Fibroblast of pulmonary artery (primary cell): ENCODE measurements at places on chromosomes 5 and 9.

- DNase-seq: no peak
Measured at GRCh38 chr5:137195483-137195882, 303.6 kb downstream of the SPOCK1 start.

- DNase-seq: peak; percentile 53
Measured at GRCh38 chr5:115471345-115472063, 73.1 kb downstream of the FEM1C start.

GRCh38 chr9:123058834-123059233, 25.4 kb downstream of the GPR21 start:
- peak; percentile 92 for DNase-seq

GRCh38 chr5:94784536-94785505, 166.4 kb downstream of the SLF1 start:
- peak; percentile 8 for DNase-seq
